ENCODE measurements at places on chromosomes 3 and 15.

DNA sequence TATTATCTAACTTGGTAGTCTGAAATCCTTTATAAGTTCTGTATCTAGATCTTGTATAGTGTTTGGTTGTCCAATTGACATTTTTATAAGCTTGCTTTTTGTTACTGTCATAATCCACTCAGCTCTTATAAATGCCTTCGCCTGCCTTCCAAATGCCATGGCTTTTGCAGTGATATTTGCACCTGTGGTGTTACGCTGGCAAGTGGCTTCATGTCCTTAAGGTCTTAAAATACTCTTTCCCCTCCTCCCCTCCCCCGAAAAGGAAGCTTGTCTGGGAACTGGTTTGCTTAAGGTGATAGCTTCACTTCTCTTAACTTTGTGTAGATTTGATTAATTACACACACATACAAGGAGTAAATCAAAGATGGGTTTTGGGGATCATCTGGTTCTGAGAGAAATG lies 62.0 kb downstream of the ABHD2 start:
- no peak for DNase-seq

- DNase-seq = no peak
Observed at GRCh38 chr3:9951126-9951525, 1.1 kb downstream of the PRRT3 start.

DNA sequence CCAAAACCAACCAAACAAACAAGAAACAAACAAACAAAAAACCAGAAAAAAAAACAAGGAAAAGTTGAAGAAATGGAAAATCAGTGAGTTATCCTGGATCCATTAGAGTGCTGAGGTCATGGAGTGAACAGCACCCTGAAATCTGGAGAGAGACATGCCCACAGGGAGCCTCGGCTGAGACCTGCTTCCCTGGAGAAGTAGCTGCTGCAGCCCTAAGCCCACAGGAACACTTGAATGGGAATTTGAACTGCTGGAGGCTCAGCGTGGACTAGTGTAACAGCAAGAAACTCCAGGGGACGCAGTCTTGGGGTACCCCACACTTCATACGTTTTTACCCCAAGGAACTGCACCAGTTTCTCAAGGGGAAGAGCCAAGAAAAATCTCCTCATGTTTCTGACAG lies 144.1 kb upstream of the UBE3A start:
- DNase-seq = no peak

DNA sequence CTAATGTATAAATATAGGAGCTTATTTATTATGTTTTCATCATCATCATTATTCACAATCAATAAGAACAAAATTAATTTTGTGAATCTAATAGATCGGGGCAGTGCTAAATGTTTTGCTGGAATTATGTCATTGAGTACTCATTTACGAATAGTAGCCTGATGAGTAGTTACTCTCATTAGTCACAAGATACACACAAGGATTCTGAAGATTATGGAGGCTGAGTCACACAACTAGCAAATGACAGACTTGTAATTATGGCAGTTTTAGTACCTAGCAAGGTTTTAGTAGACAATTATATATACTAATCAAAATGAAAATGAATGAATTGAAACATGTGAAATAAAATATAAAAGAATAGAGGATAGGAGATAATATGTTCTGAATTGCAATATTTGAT lies 954.2 kb downstream of the CADM2 start:
- no peak for DNase-seq

- DNase-seq = no peak
Observed at GRCh38 chr3:38022896-38023709, 6.3 kb downstream of the PLCD1 start.

GRCh38 chr3:47888986-47889757 lies 86.2 kb downstream of the DHX30 start:
- no peak for DNase-seq

DNA sequence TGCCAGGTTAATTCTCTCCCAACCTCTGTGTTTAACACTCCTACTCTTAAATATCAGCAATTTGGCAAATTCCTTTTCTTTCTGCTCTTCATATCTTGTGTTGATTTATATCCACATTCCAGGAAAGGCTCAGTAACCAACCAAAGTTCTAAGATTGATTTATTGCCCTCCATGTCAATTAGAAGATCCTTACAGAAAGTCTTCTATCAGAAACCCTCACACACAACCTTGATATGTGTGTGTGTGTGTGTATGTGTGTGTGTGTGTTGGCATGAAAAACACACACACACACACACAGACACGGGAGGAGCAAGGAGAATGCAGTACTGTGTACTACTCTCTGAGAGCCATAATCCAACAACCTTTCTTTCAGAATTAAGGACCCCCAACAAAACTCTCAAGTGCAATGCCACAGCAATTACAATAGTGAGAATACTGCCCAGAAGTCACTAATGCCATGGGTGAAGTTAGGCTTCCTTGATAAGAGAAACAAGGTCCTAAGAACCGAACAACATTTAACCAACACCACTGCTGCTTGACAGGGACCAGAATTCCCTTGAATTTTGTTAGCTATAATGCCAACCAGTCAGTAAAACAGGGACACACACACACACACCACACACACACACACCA lies 1.1 kb downstream of the LSAMP start:
- DNase-seq = no peak

DNA sequence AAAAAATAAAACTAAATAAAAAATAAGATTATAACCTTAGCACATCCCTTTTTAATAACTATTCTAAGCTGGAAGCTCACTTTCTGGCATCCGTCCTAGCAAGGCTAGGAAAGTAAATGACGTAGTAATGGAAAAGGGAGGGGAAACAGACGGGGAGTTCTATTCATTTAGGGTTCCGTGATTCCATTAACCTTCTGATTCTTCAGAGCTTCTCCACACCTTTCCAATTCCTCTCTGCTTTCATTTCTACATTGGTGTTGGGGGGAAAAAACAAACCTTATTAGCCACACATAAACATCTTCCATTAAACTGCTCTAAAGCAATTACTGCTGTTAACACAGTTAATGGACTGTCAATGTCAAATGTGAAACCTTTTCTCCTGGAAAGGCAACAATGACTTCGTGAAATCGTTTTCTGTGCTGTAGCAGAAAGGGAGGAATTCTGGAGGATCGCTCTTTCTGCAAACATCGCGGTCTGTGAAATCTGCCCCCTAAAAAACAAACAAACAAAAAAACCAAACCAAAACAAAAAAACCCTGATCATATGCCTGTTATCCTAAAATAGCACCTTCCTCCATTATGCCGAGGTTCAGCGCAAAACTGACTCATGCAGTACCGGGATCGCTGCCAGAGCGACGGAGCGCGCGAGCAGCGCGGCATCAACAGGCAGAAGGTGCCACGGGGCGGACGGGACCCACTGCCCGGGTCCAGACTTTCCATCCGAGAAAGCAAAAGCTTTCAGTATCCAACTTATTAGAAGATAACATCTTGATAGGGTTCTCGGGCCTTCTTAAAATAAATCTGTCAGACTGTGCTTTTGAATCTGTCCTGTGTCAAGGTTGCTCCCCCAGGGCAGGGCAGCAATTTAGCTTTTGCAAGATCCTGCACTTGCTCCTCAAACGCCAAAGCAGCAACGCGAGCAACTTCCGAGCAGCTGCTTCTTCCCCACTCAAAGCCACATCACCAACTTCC lies 156.2 kb downstream of the FGF12 start:
- peak; percentile 37 for DNase-seq

DNA sequence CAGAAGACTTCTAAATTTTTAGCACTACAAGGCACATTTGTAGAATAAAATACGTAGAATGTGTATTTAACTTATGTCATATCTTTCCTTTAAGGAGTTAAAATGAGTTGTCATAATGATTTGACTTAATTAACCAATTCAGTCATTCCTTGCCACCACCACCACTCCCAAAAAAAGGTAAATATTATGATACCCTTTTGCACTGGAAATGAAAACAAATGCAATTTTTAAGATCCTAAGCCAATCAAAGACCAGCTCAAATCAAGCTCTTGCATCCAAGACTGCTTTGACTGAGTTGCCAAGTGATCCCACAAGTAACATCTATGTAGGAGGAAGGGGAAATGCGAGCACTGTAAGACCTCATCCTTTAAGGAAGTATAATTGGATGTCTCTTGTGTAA lies 426.6 kb upstream of the ATP11B start:
- DNase-seq = no peak

- no peak for DNase-seq
Observed at GRCh38 chr3:61066800-61067199, 184.5 kb downstream of the FHIT start.

DNA sequence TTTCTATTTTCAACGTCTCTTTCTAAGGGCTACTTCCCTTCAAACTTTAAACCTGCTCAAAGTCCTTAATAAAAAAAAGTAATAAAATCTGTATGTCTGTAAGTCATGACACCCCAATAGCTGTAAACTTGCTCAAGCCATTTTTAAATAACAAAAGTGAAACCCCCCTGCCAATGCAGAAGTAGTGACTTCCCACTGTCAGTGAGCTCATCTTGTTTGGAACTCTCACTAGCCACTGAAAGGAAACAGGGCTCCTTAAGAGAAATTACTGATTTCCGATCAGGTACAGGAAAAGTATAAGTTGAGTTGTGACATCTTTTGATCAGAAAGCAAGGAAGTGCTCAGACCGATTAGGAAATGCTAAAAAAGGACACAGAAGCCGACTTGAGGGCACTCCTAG lies 27.6 kb upstream of the GPR171 start:
- no peak for DNase-seq

- DNase-seq = no peak
Observed at GRCh38 chr3:60743631-60744164, 507.6 kb downstream of the FHIT start.

DNA sequence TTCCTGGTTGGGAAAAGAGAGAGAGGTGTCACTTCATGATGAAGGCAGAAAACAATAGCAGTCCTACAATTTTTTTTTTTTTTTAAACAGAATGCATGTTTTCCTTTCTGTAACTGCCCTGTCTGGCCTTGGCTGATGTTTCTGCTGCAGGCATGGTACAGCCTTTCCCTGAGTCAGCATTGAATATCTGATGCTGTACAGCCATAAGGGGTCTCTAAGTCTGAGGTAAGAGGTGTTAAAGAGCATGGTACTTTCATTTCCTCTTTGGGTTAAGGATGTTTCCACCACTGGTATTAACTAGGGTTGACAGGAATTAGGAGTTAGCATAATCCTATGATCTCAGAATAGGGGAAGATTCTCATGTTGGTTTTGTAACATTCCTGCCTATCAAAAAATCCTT lies 147.4 kb downstream of the CHST2 start:
- DNase-seq = no peak

DNA sequence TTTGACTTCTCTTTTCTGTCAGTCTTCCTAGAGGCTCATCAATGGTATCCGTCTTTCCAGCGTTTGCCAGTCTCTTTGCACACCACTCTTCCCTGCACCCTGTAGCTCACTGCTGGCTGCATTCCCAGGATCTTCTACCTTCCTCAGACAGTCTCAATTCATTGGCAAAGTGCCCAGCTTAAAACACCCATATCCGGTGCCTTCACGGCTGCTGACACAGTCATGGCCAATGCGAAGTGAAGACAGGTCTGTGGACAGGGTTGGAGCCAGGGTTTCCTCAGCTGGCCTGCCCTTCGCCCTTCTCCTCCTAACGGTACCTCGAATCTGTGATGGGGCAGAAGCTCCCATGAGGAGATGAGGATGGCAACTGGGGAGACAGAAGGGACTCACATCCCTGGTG lies 36.1 kb downstream of the PTH1R start:
- DNase-seq = no peak

DNA sequence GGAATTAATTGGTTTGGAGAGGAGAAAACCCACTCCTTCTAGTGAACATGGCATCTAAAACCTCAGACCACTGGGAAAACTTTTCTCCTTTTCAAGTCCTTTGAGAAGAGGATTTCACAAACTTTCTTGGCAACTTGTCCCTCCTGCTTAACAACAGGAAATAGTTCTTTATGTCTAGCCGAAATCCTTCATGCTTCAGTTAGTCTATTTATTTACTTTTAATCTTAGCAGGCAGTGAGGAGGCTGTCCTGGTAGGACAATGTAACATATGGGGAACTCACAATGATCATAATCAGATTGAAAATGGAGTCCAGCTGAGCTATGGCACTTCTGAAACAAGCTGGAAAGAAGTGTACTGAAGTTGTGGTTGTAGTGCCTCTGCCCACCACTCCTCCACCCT lies 50.6 kb downstream of the KY start:
- no peak for DNase-seq

DNA sequence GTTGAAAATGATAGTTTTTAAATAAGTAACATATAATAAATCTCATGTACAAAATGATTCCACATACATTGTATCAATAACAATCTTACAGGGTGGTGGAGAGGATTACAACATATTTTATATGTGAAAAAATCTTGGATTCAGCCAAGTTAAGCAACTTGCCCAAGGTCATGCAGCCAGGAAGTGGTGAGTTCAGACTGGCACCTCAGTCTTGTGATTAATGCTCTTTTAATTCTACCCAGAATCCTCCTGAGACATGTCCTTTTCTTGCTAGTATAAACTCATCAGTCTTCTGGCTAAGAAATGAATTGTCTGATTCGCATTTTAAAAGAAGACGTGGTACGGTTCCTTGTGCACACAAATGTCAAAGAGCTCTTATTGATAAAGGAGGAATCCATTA lies 4.5 kb upstream of the MYRIP start:
- DNase-seq = no peak

DNA sequence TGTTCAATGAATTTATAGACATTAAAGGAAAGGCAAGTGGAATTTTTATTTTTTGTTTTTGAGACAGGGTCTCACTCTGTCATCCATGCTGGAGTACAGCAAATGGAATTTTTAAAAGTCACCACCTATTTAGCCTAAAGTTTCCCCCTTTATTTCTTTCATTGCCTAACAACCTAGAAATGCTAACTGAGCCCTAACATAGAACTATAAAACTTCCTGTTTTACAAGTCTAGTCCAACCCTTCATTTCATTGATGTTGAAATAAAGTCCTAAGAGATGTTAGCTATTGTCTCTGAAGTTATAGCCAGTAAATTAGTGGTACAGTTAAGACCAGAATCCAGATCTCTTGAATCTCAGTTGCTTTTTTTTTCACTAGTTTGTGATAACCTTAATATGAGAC lies 39.0 kb downstream of the MAPK6 start:
- DNase-seq = no peak

- no peak for DNase-seq
Observed at GRCh38 chr15:79003301-79003700, 58.5 kb upstream of the CTSH start.

GRCh38 chr15:58918239-58918638 lies 15.2 kb downstream of the SLTM start:
- DNase-seq = no peak

- no peak for DNase-seq
Observed at GRCh38 chr3:143848704-143849103, 436 bp upstream of the SLC9A9 start.

- DNase-seq = no peak
Observed at GRCh38 chr3:160649596-160649995, 27.4 kb upstream of the ARL14 start.

DNA sequence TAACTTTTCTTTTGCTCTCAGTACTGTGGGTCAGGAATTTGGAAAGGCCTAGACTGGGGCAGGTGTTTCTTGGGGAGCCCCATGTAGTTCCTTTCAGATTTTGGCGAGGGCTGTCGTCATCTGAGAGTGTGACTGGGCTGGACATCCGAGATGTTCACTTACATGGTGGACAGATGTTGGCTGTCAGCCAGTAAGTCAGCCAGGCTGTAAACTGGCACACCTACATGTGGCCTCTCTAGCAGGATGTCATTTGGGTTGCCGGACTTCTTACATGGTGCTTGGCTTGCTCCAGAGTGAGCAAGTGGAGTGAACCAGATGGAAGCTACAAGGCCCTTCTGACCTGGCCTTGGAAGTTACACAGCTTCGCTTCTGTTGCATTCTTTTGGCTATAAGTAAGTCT lies 20.7 kb downstream of the TATDN2 start:
- DNase-seq = no peak

- DNase-seq = no peak
Observed at GRCh38 chr15:39167164-39168058, 413.5 kb upstream of the THBS1 start.

- no peak for DNase-seq
Observed at GRCh38 chr3:105580296-105580965, 213.7 kb downstream of the ALCAM start.

All from NCI-H1694 (cell line).